ENCODE measurements at places on chromosomes 12 and 14.

DNA sequence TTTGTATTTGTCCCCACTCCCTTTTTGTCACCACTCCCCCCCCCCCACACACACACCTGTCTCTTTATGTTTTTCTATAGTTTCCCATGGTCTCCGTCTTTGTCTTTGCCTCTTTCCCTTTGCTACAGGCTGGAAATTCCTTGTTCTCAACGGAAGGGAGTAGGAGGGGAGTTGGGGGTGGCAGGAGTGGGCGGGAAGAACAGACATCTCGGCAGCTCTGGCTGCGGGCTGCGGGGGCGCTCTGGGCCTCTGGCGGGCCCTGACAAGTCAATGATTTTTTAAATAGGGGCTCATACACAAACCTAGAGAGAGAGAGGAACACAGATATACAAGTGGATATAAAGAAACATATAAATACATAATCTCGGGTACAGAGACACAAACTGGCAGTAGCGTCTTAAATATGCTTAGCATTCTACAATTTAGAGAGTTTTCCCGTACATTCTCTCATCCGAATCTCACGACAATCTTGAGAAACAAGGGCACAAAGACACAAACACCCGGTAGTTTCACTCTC is 2.4 kb upstream of the NAB2 start:
- no peak for DNase-seq

DNA sequence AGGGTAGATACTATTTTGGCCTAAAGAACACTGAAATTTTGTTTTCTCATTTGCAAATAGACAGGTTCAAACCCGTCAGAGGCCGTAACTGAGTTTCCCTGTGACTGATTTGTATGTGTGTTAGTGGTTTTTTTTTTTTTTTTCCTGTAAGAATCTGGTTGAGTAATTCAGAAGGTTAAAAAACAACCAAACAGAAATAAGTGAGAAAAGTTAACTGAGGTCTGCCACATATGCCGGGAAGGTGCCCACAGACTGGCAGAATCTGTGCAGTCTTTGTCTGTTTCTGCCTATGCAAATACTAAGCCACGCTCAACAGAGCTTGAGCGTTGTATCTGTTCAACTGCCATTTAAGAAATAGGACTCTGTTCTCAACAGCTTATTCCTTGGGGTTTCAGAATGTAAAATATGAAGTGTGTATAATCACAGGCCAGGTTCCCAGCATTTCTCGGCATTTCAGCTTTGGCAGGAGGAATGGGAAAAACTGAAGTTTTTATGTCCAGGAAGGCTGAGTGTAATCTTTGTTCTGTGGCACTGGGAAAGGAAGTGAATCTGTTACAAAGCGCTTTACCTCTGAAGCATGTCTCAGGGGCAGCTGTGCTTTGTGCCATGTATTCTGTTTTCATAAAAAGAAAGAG is 181.9 kb downstream of the PRKCH start:
- DNase-seq: no peak

DNA sequence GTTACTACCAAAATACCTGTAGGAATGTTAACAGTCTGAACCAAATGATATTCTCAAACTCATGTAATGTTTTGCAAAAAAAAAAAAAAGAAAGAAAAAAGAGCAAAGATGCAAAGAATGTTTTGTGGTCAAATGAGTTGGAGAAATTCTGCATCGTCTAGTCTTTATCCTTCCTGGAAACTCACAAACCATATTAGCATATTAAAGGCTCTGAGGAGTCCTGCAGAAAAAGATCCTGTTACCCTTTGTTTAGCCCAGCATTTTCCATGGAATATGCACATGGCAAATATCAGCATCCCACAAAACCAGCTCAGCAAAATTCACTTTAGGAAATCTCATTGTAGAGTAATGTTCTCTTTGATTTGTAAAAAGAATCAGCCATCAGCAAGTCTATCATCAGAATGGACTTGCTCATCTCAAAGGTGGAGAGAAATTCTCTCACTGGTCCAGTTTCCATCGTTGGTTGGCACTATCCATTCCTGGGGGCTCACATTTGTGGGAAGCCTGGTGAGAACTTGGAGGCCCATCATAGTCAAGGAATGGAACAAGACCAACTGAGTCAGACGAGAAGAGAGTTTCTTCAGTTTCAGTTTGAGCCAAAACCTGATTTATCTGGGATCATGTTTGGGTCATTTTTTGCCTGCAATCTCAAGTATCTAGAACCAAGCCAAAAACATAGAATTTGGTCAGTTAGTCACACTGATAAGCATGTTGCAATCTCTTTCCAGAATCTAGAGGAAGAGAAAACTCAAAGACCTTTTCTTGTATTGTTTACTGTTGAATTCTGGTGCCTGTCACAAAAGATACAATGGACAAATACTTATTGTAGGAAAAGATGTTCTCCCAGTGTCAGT is 129.8 kb downstream of the TBX5 start:
- DNase-seq: no peak

GRCh38 chr14:55028066-55028465 is 1.0 kb downstream of the SOCS4 start:
- DNase-seq: no peak

DNA sequence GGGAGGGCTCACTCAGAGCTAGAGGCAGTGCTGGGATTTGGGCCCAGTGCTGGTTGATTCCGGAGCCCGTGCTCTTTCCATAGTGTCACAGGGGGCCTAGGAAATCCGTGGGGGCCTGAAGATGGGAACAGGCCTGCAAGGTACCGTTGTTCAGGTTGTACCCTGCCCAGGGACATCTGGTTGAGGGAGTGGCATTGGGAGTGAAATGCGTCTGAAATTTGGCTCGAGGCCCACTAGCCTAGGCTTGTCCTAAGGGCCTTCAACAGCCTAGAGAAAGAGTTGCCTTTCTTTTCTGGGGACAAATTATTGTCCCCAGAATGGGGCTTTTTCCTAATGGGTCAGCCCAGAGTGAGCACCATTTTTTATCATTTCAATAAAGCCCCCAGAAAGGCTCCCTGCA is 26.4 kb upstream of the FAM222A start:
- DNase-seq: no peak

All from NCI-H1417 treated with DMSO at 0.1 percent for 48 hours (cell line).